ENCODE measurements at places on chromosomes 7 and 10.
A peak's percentile ranks its signal among the peaks of the same experiment; 100 is the strongest.

DNA sequence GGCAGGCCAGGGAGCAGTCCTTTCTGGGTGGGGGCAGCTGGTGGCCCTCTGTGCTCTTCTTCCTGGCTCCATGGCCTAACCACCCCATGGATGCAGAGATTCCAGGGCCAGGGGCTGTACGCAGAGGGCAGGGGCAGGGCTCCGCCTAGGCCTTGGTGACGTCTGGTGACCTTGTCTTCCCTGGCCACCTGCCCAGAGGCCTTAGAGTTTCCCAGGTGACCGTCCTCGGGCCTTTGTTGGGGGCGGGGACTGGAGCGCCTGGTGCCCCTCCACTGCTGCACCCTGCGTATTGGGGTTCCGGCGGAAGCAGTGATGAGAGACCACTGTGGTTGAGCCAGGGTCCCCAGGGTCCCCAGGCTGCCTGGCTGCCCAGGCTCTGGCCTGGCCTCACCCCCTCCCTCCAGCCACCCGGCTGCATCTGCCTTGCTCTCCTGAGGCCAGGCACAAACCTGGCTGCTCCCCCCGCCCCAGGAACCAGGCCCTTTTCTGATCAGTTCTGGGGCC is 10.3 kb downstream of the PWWP2B start:
- DNase-seq, result no peak

DNA sequence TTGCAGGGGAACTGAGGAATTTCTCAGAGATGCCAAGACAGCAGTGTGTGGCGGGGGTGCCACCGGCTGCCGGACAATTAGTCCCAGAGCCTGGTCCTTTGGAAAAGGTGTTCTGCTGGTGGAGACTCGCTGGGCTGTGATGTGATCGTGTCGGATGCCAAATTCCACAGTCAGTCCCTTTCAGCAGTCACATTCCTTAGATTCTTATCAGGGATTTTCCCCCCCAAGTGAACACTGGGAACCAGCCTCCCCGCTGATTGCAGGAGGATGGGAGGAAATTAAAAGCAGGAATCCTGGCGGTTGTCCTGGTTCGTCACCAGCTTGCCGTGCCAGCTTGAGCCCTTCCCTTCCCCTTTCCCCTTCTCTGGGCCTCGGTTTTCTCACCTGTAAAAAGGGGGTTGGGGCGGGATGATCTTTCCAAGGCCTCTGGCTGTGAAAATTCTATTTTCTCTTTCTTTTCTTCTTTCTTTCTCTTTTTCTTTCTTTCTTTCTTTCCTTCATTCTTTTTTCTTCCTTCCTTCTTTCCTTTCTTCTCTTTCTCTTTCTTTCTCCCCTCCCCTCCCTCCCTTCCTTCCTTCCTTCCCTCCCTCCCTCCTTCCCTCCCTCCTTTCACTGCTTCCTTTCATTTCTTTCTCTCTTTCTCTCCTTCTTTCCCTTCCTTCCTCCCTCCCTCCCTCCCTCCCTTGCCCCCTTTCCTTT is 39.6 kb downstream of the COL26A1 start:
- DNase-seq, result peak; percentile 70

GRCh38 chr7:8516976-8517375 is 83.6 kb downstream of the NXPH1 start:
- DNase-seq, result no peak

- no peak for DNase-seq
Measured at GRCh38 chr10:1638889-1639419, 98.4 kb downstream of the ADARB2 start.

- DNase-seq, result peak; percentile 69
Measured at GRCh38 chr7:116542618-116543017, 17.8 kb downstream of the CAV1 start.

- no peak for DNase-seq
Measured at GRCh38 chr7:142808802-142809583, 38.2 kb downstream of the PRSS2 start.
